ENCODE measurements at places on chromosomes 4 and X. TPM values are rescaled to one million over a fixed set of nuclear protein-coding genes. Genes with fewer than 3 reads are reported as not detected.

The ERCC6L gene
- 0.25 TPM for total RNA-seq

The PCYT1B gene
- total RNA-seq: 0.51 TPM

The PDE5A gene
- total RNA-seq: 2.6 TPM

The TMEM31 gene
- total RNA-seq: not detected

The HSFX3 gene
- not detected for total RNA-seq

The CENPVL3 gene
- under 0.01 TPM for total RNA-seq

The NDNF gene
- 1.6 TPM for total RNA-seq

The ENAM gene
- total RNA-seq: not detected

The RGN gene
- total RNA-seq: 2.7 TPM

The NCAPG gene
- total RNA-seq: 1.4 TPM

The ESX1 gene
- total RNA-seq: not detected

The MAGIX gene
- 1.8 TPM for total RNA-seq

The ZNF280C gene
- total RNA-seq: 3.4 TPM

The PDE6B gene
- total RNA-seq: 29.0 TPM

The RIBC1 gene
- total RNA-seq: 0.33 TPM

The CACNA1F gene
- not detected for total RNA-seq

The PSAPL1 gene
- total RNA-seq: not detected

The GLRA3 gene
- not detected for total RNA-seq

The CTAG2 gene
- 2.8 TPM for total RNA-seq

The ATP1B4 gene
- total RNA-seq: not detected

The CCKAR gene
- not detected for total RNA-seq

The LUZP4 gene
- not detected for total RNA-seq

The ARMCX2 gene
- total RNA-seq: 41.4 TPM

The UGT2A1 gene
- not detected for total RNA-seq

The GPC4 gene
- 8.5 TPM for total RNA-seq

The GPRIN3 gene
- 3.5 TPM for total RNA-seq

The ARR3 gene
- total RNA-seq: not detected

The USP26 gene
- total RNA-seq: not detected

The RS1 gene
- total RNA-seq: not detected

The MAGEA4 gene
- total RNA-seq: not detected

The IDUA gene
- 2.0 TPM for total RNA-seq

The XAGE2 gene
- not detected for total RNA-seq

The HTATSF1 gene
- total RNA-seq: 31.6 TPM

The FSTL5 gene
- total RNA-seq: not detected
